Smooth muscle cell of the umbilical artery (primary cell): ENCODE measurements at places on chromosomes 11 and 22. TPM values are rescaled to one million over a fixed set of nuclear protein-coding genes. Genes with fewer than 3 reads are reported as not detected.

The MRPL16 gene
- 24.2 and 27.3 TPM in 2 replicates for total RNA-seq

The PGA5 gene
- total RNA-seq, result not detected in 2 replicates

The GDPD5 gene
- 1.2 and 2.2 TPM in 2 replicates for total RNA-seq

The C11orf87 gene
- total RNA-seq, result under 0.01 and 0.23 TPM in 2 replicates

The MPPED1 gene
- not detected in 2 replicates for total RNA-seq

The KRTAP5-7 gene
- total RNA-seq, result 0.14 TPM in 1 of 2 replicates, not detected in the other

The OR51I1 gene
- not detected in 2 replicates for total RNA-seq

The SELENOO gene
- 22.7 and 24.3 TPM in 2 replicates for total RNA-seq

The CTNND1 gene
- total RNA-seq, result 107 and 156 TPM in 2 replicates

The GPR83 gene
- under 0.01 and 0.09 TPM in 2 replicates for total RNA-seq

The RAB30 gene
- 13.1 and 25.8 TPM in 2 replicates for total RNA-seq

The GLYAT gene
- not detected in 2 replicates for total RNA-seq

The GGT1 gene
- total RNA-seq, result 5.4 and 6.5 TPM in 2 replicates

The OR2AG1 gene
- total RNA-seq, result not detected in 2 replicates

The RTN4R gene
- 0.59 and 0.97 TPM in 2 replicates for total RNA-seq

The RGL4 gene
- not detected in 2 replicates for total RNA-seq

The LAYN gene
- total RNA-seq, result 34.4 and 42.8 TPM in 2 replicates

The PKNOX2 gene
- 1.8 TPM in 2 replicates for total RNA-seq

The LSP1 gene
- 2.0 and 2.7 TPM in 2 replicates for total RNA-seq

The OR8D1 gene
- not detected in 2 replicates for total RNA-seq

The GSTT2 gene
- 0.60 TPM in 1 of 2 replicates, not detected in the other for total RNA-seq

The TH gene
- not detected in 2 replicates for total RNA-seq

The RASD2 gene
- 0.46 and 0.89 TPM in 2 replicates for total RNA-seq

The KLHDC7B gene
- 1.1 and 24.1 TPM in 2 replicates for total RNA-seq

The NRIP3 gene
- total RNA-seq, result 37.7 and 42.8 TPM in 2 replicates

The GAL gene
- 0.59 and 0.74 TPM in 2 replicates for total RNA-seq

The SLC22A6 gene
- total RNA-seq, result not detected in 2 replicates

The HSPB2 gene
- under 0.01 and 0.14 TPM in 2 replicates for total RNA-seq

The SAA1 gene
- not detected in 2 replicates for total RNA-seq

The MAPK8IP2 gene
- total RNA-seq, result under 0.01 and 0.18 TPM in 2 replicates

The C11orf86 gene
- 0.30 TPM in 1 of 2 replicates, not detected in the other for total RNA-seq

The SOX6 gene
- 1.2 and 2.2 TPM in 2 replicates for total RNA-seq

The RFPL2 gene
- not detected in 2 replicates for total RNA-seq

The KRTAP5-10 gene
- not detected in 2 replicates for total RNA-seq

The MMP12 gene
- total RNA-seq, result 0.18 and 1.2 TPM in 2 replicates

The MGAT3 gene
- total RNA-seq, result under 0.01 and 0.09 TPM in 2 replicates

The SPA17 gene
- total RNA-seq, result 5.0 and 8.1 TPM in 2 replicates

The TRPC6 gene
- not detected in 2 replicates for total RNA-seq

The CASP5 gene
- not detected in 2 replicates for total RNA-seq

The KCNE3 gene
- 0.60 and 4.5 TPM in 2 replicates for total RNA-seq

The PNPLA3 gene
- total RNA-seq, result 5.3 and 7.5 TPM in 2 replicates

The TIGD3 gene
- total RNA-seq, result 0.05 and 0.30 TPM in 2 replicates

The CHADL gene
- total RNA-seq, result 0.97 and 3.0 TPM in 2 replicates

The MS4A5 gene
- not detected in 2 replicates for total RNA-seq

The OR52I1 gene
- total RNA-seq, result not detected in 2 replicates

The MFRP gene
- total RNA-seq, result not detected in 2 replicates
